ENCODE measurements at places on chromosomes 4 and X. TPM values are rescaled to one million over a fixed set of nuclear protein-coding genes. Genes with fewer than 3 reads are reported as not detected.

Gene AKAP4
- total RNA-seq: not detected

DNA sequence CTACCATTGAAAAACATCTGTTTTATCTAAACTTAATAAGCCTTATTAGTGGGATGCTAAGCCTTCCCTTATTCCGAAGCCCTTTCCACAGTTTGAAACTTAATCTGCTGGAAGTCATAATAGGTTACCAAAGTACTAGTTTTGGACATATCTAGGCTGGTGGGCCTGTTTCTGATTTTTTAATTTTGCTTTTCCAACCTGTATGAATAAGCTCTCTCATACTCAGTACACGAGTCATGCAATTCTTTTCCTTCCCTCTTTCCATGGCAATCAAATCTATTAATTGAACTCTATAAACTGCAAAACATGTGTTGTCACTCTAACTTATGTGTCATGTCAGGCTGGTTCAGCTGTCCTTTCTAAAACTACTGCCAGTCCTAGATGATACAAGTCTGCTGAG, 91.0 kb downstream of the AMMECR1 start:
- DNase-seq: no peak

DNA sequence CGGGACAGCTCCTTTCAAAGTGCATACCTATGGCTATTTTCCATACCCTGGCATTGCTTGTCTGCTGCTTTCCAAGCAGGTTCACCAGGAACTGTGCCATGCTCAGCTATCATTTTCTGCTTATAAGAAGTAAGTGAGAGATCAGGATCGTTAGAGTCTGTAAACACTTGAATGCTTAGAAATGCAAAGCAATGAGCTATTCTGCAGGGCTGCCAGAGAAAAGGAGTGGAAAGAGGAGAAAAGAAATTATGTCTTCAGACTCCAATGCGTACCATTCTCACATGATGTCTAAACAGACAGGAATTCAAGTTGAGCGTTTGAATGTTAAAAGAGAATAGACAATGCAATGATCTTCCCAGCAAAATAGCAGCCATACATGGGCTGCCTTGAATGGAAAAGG, 245.5 kb upstream of the SLC7A11 start:
- DNase-seq: no peak

DNA sequence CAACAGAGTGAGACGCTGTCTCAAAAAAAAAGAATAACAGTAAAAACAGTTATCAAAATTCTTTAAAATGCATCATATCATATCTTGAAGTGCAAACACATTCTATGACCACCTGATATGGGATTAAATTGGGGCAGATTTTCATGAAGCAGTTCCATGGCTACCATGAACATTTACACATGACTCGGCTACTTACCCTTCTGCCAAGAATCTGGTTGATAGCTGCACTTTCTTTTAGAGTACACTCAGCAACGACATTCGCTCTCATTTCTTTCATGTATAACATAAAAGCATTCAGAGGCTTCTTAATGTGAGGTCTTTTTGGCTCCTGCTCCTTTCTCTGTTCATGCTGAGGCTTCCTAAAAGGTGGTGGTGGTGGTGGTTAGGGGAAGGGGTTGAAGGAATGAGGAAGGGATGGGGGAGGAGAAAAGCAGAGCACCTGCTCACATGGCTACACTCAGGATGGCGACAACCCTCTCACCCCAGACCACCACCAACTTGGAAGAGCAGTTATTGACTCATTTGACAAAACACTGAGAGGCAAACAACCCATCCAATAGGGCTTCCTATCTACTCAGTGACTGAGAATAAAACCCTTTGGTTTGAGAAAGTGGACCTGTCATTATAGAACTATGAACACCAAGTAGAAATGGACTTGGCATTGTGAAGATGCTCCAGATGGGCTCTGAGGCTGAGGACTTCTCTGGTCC, 88.5 kb downstream of the HADH start:
- no peak for DNase-seq

DNA sequence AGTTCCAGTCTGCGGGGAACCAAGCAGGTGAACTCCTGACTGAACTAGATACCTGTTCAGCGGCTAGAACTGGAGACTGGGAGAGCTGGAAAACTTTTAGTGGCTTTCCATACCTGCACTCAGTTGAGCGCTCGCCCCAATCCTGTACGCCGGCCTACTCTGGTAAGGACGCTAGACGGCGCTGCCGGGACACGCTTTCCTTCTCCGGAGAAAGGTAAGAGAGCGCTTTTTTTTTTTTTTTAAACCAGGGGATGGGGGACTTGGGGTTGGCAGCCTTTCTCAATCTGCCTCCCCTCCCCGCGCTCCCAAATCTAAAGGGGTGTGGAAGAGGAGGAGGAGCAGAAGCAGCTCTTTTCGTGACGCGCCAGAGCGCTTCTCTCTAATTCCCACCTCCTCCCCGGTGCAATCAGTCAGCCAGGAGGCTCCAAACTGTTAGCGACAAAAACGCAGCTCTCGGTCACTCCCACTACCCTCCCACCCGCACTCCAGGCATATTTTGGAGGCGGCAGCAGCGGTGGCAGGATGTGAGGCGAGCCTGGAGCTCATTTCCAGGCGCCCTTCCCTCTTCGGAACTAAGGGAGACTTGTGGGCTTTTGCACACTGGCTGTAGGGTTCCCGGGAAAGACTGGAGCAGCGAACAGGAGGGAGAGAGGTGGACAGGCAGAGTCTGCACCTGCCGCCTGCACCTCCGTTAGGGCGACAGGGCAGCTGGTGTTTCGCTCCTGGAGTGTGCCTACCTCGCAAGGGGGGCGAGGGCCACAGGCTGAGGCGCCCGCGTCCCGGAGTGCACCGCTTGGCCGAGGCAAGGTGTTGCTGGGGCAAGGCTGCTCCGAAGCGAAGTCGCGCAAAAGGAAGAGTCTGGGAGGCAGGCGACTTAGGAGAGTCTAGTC, at the start of gene IL1RAPL2:
Gene IL1RAPL2 (plus strand): TSS at position 409 of the 890 bp plus-strand sequence.
- DNase-seq: no peak

- no peak for DNase-seq
Observed at GRCh38 chrX:109190542-109190941, 291.3 kb downstream of the GUCY2F start.

- peak; percentile 92 for DNase-seq
Observed at GRCh38 chrX:56783450-56783831, 54.4 kb downstream of the NBDY start.

DNA sequence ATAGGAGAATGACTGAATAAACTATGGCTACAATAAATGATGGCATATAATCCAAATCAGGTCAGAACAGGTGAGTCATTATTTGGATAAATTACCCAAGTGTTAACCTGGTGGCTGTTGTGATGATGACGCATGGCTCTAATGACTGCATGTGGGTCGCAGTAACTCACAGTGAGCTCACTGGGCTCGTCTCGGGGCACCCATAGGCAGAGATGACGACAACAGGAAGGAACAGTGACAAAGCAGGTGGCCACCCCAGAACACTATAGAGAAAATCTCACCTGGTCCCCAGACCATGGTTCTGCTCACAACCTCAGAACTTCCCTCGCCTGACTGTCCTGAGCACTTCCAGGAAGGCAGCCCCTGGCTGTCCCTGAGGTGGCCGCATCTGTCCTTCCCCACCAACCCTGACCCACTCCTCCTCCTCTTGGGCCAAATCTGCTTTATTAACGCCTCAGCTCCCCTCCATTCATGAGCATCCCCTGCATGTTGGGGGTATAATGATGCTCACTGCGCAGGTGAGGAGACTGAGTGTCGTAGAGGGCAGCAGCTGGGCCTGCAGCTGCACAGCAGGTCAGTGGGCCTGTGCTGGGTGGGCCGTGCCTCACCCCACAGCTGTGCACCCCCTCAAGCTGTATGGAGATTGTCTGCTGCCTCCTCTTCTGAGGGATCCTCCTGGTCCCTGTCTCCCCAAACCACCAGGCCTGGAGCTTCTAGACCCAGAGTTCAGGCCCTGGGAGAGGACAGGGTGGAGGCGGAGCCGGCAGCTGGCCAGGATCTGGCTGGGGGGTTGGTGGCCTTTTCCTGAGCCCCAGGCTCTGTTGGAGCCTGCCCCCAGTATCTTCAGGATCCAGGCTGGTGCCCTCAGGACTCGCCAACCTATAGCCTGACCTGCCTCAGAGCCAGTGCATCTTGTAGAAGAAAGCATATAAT, 30.9 kb upstream of the FAM156A start:
- no peak for DNase-seq

- peak; percentile 55 for DNase-seq
Observed at GRCh38 chr4:2942037-2942531, 21.1 kb downstream of the NOP14 start.
